ENCODE measurements at places on chromosomes 5 and 9. TPM values are rescaled to one million over a fixed set of nuclear protein-coding genes. Genes with fewer than 3 reads are reported as not detected.

- no peaks in the 10 kb centered on the region for H3K27me3 ChIP-seq
- no peak overlapping the region for H3K27ac ChIP-seq
- no peak for DNase-seq
Measured at GRCh38 chr9:99873531-99873930, 32.9 kb upstream of the STX17 start.

DNA sequence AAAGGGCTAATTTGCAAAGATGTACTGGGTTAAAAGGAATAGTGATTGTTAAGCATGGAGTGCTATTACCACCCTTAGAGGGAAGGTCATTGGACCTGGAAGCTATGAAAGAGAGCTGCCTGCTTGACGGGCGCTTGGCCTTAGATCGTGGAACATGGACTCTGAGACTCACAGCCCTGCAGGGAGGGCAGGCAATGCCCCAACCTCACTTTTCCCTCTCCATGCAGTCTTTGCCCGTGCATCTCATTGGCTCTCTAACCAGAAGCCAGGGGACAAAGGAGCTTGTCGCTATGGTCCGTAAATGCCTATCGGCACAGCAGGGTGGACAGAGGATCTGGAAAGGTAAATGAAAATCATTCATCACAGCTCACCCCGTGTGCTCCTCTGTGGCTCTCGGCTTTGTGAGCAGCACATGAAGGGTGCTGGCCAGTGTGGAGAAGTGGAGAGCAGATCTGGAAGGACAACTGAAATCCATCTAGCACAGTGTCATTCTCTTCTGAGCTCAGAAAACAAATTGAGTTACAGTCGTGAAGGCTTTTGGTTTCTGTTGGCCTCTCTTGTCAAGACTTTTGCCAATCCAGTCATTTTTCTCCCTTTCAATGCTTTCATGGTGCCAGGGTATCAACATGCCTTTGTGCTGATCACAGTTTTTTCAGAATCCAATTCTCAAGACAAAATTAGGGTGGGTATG is 186.2 kb downstream of the SNX18 start:
- peaks cover 12% of the 10 kb centered on the region for H3K4me1 ChIP-seq
- no peak overlapping the region for H3K27ac ChIP-seq
- H3K4me3 ChIP-seq: no peak overlapping the region
- no peak for DNase-seq
- H3K27me3 ChIP-seq: no peaks in the 10 kb centered on the region
- no peaks in the 10 kb centered on the region for H3K36me3 ChIP-seq

IDNK gene
- total RNA-seq: 0.69 TPM

- H3K36me3 ChIP-seq: peaks cover 32% of the 10 kb centered on the region
- H3K27ac ChIP-seq: no peak overlapping the region
- no peaks in the 10 kb centered on the region for H3K4me1 ChIP-seq
- DNase-seq: no peak
Measured at GRCh38 chr5:124419531-124419930, 326.9 kb downstream of the ZNF608 start.

- no peaks in the 10 kb centered on the region for H3K27me3 ChIP-seq
- H3K4me3 ChIP-seq: no peak overlapping the region
- H3K4me1 ChIP-seq: peaks cover 14% of the 10 kb centered on the region
- no peaks in the 10 kb centered on the region for H3K36me3 ChIP-seq
- no peak for DNase-seq
Measured at GRCh38 chr5:95331358-95331757, 46.5 kb upstream of the MCTP1 start.

- H3K4me3 ChIP-seq: no peak overlapping the region
- peaks cover 49% of the 10 kb centered on the region for H3K4me1 ChIP-seq
- no peak for DNase-seq
Measured at GRCh38 chr9:127161081-127161624, 38.7 kb upstream of the ANGPTL2 start.

DNA sequence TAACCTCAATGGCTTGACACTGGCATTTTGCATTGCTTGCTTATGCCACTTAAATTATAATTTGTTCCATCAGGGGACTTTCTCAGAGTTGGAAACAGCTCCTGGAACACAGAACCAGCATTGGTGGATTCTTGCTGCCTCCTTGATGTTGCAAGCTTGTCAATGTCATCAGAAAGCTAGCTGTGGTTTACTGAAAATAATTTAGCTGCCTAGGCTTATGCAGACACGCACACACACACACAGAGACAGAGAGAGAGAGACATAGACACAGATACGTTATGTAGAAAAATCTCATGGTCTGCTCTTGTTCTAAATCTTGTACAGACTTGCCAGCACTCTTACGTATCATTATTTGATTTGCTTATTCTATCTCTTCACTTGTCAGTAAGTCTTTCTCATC is 78.0 kb downstream of the HMHB1 start:
- H3K27me3 ChIP-seq: no peaks in the 10 kb centered on the region
- H3K36me3 ChIP-seq: no peaks in the 10 kb centered on the region
- no peak overlapping the region for H3K4me3 ChIP-seq
- peaks cover 25% of the 10 kb centered on the region for H3K4me1 ChIP-seq
- H3K27ac ChIP-seq: no peak overlapping the region

IL7R gene
- 0.57 TPM for total RNA-seq

TBC1D9B gene
- 64.9 TPM for total RNA-seq
